Stimulated activated naive B cell treated with anti-CD40 and anti-IgM and Interleukin-4, amounts not matched to agents 10 μg/mL and 1 μg/mL and 100 μg/mL, for 72 hours (primary cell): ENCODE measurements at places on chromosomes 13 and 19.

DNA sequence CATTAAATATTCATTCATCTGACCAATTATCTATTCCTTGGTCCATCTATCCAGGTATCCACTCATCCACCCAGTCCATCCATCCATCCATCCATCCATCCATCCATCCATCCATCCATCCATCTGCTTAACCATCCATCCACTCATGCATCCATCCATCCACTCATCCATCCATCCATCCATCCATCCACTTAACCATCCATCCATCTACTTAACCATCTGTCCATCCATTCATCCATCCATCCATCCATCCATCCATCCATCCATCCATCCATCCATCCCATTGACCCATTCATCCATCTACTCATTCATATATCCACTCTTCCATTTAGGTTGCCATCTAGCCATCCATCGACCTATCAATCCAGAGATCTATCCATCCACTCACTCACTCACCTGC is 11.4 kb downstream of the MYBPC2 start:
- peaks cover 5% of the 10 kb centered on the region for H3K4me1 ChIP-seq
- no peak overlapping the region for H3K4me3 ChIP-seq
- H3K27me3 ChIP-seq = no peaks in the 10 kb centered on the region
- H3K27ac ChIP-seq = no peak overlapping the region
- peaks cover 24% of the 10 kb centered on the region for H3K36me3 ChIP-seq

DNA sequence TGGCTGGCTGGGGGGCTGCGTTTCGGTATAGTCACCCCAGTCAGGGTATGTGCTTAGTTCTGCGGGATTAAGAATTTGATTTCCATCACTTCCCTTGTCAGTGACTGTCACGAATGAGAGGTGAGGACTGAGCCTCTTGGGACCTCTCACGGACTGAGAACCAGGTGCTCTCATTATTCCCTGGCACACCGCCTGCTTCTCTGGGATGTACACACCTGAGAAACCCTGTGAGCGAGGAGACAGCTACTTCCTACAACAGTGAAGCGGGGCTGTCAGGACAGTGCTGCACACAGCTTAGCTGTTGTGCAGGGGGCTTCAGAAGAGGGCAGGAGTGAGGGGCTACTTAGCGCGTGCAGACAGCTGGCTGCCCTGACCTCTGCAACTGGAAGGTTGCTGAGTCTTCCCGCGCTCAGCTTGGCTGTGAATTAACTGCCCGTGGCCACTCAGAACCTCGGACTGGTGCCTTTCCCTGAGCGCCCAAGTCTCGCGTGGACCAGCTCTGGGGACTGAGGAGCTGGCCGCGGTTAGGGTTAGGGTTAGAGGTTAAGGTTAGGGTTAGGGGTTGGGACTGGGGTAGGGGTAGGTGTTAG is 65.3 kb upstream of the MCF2L start:
- no peak for DNase-seq
- no peaks in the 10 kb centered on the region for H3K27me3 ChIP-seq
- peaks cover 35% of the 10 kb centered on the region for H3K4me1 ChIP-seq
- H3K36me3 ChIP-seq = peaks cover 26% of the 10 kb centered on the region
- no peak overlapping the region for H3K4me3 ChIP-seq

DNA sequence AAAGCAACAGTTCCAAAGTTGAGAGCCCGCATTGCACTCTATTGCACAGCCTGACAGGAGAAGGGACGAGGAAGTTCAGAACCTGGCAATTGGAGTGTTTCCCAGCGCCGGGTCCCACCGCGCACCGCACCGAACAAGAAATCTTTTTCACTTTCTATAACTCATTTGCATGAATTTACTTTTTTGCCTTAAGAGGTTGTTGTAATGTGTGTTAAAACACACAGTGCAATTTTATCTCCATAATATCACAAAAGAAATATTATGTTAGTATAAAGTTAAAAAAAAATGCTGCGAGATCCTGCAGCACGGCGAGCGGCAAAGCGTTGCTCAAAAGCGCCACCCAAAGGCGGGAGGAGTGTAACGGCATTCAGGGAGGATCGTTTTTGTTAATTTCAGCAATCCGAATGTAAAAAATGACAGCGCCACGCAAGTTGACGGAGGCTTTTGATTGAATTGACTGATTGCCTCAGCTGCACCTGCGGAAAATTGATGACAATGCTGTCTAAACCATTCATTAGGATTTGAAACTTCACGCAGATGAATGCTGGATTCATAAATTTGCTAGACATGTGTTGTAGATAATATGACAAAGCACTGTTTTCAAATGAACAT is 303.6 kb upstream of the ZNF507 start:
- no peaks in the 10 kb centered on the region for H3K4me1 ChIP-seq
- no peaks in the 10 kb centered on the region for H3K36me3 ChIP-seq
- no peak overlapping the region for H3K4me3 ChIP-seq
- peaks cover 28% of the 10 kb centered on the region for H3K27me3 ChIP-seq

GRCh38 chr13:101529422-101529821 is 76.9 kb downstream of the ITGBL1 start:
- no peaks in the 10 kb centered on the region for H3K36me3 ChIP-seq
- no peaks in the 10 kb centered on the region for H3K27me3 ChIP-seq
- H3K4me3 ChIP-seq = no peak overlapping the region
- no peaks in the 10 kb centered on the region for H3K4me1 ChIP-seq
- H3K27ac ChIP-seq = no peak overlapping the region

- H3K36me3 ChIP-seq = no peaks in the 10 kb centered on the region
- peaks cover 47% of the 10 kb centered on the region for H3K27me3 ChIP-seq
- H3K4me1 ChIP-seq = peaks cover 16% of the 10 kb centered on the region
- H3K27ac ChIP-seq = no peak overlapping the region
- no peak for DNase-seq
Measured at GRCh38 chr13:25375727-25376358, 4.1 kb downstream of the ATP8A2 start.
